DMS 273 treated with DMSO at 0.1 percent for 48 hours (cell line): ENCODE measurements at places on chromosomes 5 and 9.

DNA sequence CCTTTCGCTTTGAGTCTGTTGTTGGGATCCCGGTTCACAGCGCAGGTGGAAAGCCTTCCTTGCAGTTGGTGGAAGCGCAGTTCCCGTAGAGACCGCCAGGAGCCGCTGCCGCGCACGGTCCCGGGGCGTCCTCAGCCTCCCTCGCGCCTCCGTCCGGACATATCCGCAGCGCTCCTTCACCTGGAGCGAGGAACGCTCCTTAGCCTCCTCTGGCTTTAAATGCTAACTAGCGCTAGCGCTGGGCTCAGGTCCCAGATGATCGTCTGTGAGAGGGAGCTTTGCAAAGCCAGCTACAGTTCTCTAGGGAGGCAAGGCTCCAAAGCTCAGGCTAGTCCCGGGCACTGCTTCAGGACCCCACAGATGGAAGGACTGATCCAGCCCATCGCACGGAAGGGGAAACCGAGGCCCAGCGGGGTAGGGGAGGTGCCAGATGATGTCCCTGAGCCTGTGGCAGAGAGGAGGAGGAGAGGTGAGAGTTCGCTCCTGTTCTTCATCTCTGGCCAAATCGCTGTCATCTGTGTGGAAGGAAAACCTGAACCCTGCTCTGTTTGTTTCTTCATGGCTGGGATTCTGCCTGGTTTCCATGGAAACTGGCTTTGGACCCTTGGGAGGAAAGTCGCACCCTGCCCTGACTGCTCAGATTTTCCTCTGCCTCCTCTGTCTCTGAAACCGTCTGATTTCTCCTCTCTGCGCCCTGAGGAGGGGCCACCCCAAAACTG is 31.4 kb downstream of the COL15A1 start:
- no peak for DNase-seq

DNA sequence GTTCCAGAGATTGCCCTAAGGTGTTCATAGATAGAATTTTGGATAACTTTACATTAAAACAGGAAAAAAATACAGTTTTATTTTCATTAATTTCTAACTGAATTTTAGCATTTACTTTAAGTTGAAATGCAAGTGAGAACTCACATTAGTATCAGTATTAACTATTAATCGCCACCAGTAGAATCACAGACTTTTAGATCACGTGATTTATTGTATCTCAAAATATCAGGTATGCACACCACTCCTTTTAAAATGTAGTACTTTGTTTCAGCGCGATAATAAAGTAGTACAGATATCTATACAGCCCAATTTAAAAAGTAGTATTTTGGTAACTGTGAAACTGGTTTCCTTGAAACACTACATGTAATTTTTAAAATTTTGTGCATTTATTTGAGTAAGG is 978.7 kb downstream of the DNAH5 start:
- DNase-seq, result no peak

DNA sequence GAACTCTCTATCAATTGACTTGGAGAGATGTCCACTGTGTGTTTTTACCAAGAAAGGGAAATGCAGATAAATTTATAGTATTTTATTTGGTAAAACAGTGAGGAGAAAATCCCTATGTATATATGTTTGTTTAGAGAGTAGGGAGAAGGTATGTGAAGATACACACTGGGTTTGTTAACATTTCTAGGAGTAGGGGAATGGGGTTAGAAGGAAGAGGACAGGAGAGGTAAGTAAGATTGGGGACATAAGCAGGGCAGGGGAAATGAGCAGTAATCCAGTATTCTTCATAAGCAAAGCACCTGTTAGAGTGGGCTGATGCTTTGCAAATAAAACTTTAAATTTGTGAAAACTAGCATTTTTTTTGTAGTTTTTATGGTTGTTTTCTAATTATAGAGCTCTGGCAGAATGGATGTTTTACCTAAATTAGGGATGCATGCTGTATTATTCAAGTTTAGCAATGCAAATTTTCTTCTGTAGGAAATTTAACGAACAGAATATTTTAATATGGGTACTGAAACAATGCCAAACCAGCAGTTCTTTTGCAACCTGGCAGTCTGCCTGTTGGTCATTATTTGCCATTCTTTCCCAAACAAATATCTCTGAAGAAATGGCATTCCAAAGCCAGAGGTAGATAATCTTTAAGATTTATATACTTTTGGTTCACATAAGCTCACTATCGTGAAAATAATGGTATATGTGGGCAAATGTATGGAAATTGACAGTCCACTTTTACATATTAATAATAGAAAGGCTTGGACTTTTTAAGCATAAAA is 19.4 kb upstream of the DCP2 start:
- DNase-seq, result no peak

- DNase-seq, result no peak
Measured at GRCh38 chr5:90384389-90384788, 25.2 kb downstream of the CETN3 start.

GRCh38 chr9:76512826-76513225 is 53.8 kb downstream of the GCNT1 start:
- DNase-seq, result no peak
